ENCODE measurements at places on chromosomes 3 and 15.

GRCh38 chr3:73021301-73021835 is 24.8 kb downstream of the PPP4R2 start:
- DNase-seq, result no peak

DNA sequence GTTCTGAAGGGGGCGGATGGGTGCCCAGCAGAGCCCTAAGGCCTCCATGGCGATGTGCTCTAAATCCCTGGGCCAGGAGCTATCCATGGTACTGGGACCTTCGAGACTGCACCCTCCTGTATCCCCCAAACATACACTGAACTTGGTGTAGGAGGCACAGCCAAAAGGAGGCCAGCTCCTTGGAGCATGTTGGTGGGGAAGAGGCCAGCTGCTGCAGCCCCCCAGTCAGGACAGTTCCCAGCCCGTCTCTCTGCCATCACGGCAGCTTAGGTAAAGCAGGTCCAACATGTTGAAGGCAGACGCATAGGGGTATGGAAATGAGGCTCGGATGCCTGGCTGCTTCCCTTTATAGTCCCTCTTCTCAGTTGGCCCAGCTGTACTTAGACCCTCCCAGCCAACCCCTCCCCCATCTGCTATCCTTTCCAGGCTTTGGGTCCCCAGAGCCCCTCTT is 1.8 kb downstream of the CAMKV start:
- DNase-seq, result no peak

- no peak for DNase-seq
Measured at GRCh38 chr15:36785396-36785795, 206.0 kb downstream of the CDIN1 start.

GRCh38 chr15:101543926-101544612 is 54.6 kb upstream of the PCSK6 start:
- DNase-seq, result no peak

DNA sequence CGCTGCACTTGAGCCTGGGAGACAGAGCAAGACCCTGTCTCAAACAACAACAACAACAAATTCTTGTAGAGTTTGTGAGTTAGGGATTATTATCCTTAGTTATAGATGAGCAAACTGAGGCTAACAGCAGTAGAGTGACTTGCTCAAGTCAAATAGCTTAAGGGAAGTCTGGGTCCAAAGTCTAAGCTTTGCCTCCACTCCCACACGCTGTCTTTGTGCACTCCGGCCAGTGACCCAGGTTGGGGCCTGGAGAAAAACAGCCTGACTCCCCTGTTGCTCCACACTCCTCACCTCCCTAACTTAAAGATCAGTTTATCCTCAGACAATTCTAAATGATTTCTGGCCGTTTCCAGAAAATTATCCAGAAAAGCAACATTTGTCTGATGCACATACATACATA is 9.2 kb upstream of the SIN3A start:
- DNase-seq, result no peak

DNA sequence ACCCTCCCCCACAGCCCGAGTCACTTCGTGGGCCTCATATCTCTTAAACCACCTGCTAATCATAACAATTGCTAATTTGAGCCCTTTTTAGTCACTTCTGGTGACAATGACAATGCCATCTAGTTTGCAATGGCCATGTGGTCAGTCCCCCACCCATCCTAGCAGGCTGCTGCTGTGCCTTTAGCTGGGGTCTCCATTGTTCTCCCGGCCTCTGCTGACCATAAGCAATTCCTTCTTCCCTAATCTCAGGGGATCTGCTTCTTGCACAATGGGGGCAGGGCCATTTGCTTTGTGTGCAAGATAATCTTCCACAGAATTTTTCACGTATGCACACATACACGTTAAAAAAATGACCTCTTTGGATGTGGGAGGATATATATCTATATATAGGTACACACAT is 406.1 kb upstream of the ONECUT1 start:
- DNase-seq, result no peak

- DNase-seq, result no peak
Measured at GRCh38 chr3:179321668-179322285, 1.1 kb upstream of the ZNF639 start.

DNA sequence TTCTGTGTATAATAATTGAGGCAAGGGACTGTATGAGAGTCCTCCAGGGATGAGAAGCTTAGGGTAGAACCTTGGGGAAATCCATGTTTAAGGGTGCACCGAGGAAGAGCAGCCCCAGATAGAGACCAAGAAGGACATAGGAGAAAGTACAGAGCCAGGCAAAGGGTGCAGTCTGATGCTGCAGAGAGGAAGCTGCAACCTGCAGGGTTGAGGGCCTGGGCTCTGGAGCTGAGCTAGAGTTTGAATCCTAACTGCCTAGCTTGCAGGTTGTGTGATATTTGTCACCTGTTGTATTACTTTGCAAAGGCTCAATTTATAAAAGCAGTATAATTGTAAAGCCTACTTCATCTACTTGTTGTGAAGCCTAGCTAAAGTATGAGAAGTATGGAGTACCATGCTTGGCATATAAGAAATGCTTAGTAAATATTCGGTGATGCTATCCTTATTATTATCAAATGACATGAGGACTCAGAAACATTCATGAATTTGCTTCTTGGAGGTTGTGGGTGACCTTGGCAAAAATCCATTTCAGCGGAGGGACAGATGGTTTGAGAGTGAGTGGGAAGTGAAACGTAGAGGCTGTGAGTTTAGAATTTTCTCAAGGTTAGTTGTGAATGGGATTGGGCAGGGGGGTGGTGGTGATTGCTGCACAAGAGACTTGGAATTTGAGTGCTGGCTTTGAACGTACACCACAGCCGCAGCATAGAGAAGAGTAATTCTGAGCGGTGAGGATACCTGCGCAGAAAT is 43.8 kb downstream of the PLCL2 start:
- DNase-seq, result no peak

- DNase-seq, result no peak
Measured at GRCh38 chr3:137866001-137866400, 101.9 kb downstream of the SOX14 start.

DNA sequence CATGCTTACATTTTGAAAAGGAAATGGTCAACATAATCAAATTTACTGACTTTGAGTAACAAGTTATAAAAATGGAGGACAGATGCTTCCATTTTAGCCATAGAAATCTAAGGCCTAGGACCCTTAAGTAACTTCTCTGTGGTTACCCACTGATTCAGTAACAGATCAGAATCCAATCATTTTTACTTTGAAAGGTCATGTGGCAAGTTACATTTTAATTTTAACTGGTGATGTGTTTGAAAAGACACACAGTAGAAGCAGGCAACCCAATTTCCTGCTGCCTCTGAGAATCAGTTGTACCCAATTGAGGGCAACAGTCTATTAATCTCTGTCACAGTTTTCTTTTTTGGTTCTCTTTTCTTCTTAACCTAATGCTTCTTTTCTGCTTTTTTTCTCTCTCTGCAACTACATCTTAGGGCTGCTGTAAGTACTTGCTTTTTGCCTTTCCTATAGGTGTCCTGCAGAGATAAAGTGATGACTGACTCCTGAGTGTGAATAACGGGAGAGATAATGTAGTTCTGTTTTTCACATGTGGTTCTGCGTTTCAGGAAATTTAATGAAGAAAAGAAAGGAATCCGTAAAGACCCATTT is 3.3 kb downstream of the ZWILCH start:
- no peak for DNase-seq

GRCh38 chr3:59364496-59364895 is 314.7 kb upstream of the CFAP20DC start:
- no peak for DNase-seq

DNA sequence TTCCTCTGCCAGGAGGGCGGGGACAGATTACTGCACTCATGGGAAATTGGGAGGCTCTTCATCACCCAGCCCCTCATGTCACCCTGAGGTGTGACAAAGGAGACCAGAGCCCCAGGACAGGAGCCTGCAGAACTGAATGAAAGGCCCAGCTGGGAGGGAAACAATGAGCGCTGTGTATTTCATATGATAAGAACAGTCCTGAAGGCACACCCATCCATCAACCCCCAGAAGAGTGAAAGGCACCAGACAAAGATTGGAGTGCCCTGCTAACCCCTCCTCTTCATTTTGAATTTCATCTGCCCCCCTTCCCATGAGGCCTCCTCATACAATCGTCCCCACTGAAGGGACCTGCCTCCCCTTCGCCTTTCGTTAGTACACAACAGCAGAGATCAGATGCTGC is 160.0 kb upstream of the PRICKLE2 start:
- DNase-seq, result no peak

DNA sequence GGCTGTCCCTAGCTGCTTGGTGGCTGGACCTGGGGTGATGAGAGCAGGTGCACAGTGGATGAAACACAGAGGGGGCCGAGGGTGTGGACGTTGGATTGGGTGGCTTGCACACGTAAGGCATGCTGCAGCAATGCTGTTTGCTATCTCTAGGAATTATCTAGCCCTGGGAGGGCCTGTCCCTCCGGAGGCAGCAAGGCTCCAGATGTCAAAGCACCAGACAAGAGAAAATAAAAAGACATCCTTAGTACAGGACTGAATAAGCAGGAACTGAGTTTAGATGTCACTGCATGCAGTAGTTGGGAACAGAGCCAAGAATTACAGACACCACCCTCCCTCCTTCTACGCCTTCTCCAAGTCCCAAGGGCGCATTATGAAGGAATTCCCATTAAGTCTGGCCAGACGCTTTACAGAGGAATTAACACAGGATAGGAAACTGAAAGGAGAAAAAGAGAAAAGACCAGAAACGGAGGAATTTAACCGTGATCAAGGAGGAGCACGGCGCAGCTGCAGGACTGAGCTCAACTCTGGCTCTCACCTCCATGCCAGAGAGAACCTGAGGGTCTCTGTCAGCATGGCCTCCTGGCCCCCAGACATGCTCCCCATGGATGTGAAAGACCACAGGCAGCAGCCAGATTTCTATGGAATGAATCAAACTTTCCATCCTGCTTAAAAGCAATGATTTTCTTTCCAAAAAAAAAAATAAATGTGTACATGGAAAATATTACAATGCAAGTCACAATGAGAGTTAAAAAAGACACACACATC is 13.8 kb downstream of the ATP10A start:
- DNase-seq, result no peak

GRCh38 chr15:92645731-92646130 is 9.8 kb downstream of the FAM174B start:
- no peak for DNase-seq

DNA sequence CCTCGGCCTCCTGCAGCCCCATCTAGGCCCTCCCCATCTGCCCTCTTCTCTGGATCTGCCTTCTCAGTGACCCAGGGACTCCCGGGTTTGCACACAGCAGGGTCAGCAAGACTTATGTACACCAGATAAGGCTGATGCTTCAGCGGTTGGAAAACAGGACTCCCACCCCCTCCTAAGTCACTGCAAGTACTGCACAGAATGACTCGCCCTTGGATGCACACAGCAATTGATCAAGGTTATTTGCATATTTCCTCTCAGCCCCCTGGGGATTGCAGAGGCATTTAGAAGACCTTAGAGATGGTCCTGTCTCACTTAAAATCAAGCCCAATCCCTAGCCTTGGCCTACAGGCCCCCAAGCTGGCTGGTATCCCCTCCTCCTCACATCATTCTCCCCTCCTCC is 8.9 kb downstream of the ACAN start:
- no peak for DNase-seq

GRCh38 chr3:129228891-129229585 is 20.4 kb upstream of the COPG1 start:
- no peak for DNase-seq

DNA sequence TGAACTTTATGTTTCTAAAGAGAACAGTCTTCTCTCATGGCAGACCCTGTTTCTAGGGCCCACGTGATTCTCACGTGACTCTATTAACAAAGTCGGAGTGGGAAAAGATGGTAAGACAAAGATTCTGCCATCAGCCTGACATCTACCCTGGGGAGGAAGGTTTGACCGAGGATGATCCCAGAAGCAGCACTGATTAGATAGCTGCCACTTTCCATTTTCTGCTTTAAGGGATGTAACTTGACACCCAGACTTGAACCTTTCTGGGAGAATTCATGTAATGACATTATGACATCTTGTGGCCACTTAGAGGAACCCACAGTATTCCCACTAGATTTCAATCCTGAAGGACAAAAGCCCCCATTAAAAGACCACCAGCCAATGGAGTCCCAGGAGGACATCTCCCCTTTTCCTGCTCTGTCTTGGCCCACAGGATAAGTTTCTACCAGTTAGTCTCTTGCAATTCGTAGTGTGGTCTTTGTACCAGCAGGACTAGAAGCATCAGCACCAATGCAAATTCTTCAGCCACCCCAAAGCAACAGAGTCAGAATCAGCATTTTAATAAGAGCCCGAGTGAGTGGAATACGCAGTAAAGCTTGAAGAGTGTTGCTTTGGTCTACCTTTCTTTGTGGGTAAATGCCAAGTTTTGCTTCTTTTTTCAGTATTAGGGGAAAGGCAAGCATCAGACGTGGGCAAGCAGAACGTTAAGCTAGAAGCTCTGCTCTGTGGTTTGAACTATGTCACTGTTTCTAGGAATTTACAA is 480.5 kb upstream of the PROK2 start:
- no peak for DNase-seq

DNA sequence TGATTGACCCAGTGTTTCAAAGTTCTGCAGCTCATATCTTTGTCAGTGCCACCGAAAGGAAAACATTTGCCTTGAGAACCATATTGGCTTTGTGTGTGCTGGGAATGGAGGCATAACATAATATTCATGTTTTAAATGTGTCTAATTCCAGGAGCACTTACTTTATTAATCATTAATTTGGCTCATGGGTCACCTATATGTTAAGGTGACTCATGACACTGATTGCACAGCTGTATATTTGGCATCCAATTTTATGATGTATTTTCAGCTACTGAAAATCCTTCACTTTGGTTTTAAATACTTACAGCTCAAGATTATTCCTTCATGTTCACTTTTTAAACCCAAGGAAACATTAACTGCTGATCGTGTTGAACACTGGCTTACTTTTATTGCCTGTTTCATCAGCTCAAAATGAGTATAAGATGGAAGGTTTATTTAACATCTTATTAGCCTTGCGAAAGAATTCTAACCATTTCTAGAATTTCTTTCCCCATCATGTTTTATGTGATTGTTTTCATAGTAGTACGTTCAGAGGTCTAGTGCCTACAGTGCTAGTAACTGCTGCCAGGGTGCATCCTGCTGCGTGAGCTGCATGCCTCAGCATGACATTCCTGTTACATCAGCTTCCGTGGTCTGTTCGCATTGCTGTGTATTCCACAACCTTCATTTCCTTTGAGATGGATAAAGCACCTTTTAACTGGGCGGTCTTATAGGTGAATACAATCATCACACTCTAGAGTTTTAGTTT is 63.7 kb downstream of the LRCH3 start:
- no peak for DNase-seq

DNA sequence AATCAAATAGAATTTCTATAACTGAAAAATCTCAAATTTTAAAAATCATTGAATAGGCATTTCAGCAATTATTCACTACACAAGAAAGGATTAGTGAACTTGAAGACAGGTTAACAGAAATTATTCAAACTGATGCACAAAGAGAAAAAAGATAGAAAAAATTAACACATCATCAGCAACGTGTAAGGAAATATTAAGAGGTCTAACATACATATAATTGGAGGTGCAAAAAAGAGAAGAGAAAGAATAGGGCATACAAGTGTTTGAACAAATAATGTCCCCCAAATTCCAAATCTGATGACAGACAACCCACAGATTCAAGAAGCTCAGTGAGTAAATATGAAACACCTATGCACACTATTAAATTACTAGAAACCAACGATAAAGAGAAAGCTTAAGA is 57.1 kb downstream of the FBXL2 start:
- DNase-seq, result no peak

Measured in T-helper 17 cell (primary cell).